Posterior vena cava (tissue), 2 donors: ENCODE measurements at places on chromosomes 1 and 21. TPM values are rescaled to one million over a fixed set of nuclear protein-coding genes. Genes with fewer than 3 reads are reported as not detected.
A peak's percentile ranks its signal among the peaks of the same experiment; 100 is the strongest.

GRCh38 chr1:228390649-228391048 is 16.0 kb downstream of the TRIM11 start:
- peak; percentile 56 for DNase-seq

GRCh38 chr1:230385158-230385450 is 41.0 kb downstream of the PGBD5 start:
- no peak for DNase-seq

DNA sequence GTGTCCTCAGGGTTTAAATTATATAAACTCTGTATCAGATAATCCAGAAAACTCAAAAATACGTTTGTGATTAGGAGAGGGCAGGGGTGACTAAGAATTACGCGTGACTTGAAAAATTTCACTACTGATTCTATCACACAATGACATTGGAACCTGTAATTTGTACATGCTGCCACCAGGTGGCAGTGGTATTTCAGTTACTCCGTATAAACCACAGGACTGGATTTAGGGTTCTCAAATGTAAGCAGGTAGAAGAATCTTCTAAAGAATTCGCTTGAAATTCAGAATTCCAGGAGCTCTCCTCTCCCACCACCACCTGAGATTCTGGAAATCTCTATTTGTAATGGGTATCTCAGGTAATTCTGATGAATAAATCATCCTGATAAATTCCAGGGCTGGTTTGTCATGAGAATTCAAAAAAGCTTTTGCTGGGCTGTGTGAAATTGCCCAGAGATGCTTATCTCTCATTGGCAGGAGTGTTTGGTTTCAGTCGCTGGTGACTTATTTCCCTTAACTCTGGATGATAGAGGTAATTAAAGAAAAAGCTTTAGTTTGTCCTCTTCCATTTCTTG is 1.7 kb upstream of the KRTAP7-1 start:
- DNase-seq: no peak

VWA5B1 gene
- total RNA-seq: not detected

GRCh38 chr1:37083603-37084002 is 49.3 kb upstream of the GRIK3 start:
- no peak for DNase-seq

HSF2BP gene
- total RNA-seq: 0.46 TPM

- DNase-seq: no peak
Observed at GRCh38 chr1:22507587-22507986, 55.7 kb upstream of the EPHA8 start.

KRTAP21-2 gene
- not detected for total RNA-seq

- no peak for DNase-seq
Observed at GRCh38 chr1:10530281-10530740, 55.6 kb downstream of the PEX14 start.

GRCh38 chr21:45769294-45769693 is 125.8 kb downstream of the PCBP3 start:
- DNase-seq: no peak

DNA sequence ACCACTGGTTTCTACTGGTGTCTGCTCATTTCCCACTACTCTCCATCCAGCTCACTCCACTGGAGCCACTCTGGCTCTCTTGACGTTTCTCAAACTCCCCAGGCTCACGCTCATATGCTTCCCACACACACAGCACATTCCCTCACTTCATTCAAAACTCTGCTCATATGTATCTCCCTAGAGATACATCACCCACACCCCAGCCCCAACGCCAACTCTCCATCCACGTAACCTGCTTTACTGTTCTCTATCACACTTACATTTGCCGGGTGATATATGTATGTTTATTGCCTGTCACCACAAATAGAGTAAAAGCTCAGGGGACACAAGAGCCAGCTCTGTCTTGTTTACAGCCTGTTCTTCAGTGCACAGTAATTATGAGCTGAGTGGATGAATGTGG is 22.2 kb downstream of the EBNA1BP2 start:
- DNase-seq: no peak

GRCh38 chr1:174191349-174191862 is 32.1 kb downstream of the RABGAP1L start:
- DNase-seq: no peak

TENT5C gene
- total RNA-seq: 3.6 TPM

DNA sequence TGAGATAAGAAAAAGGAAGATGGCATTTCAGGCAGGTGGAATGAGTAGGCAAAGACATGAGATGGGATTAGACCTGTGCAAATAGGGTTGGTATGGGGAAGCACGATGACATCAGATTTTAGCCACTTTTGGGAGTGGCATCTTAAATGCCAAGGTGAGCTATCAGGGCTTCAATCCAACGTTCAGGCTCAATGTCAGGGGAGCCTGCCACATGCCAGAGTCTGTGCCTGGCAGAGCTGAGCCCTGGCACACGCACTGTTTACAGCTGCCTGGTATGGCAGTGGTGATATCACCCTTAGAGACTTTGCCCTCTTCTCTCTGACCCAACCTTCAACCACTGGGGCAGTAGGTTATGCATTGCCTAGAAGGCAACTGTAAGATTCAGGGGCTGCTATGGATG is 1.1 kb upstream of the GUCA2B start:
- DNase-seq: no peak

- no peak for DNase-seq
Observed at GRCh38 chr1:109671067-109671466, 3.2 kb downstream of the GSTM2 start.

SLFNL1 gene
- 0.38 TPM for total RNA-seq
